Stimulated activated CD8-positive, alpha-beta memory T cell treated with anti-CD3 and anti-CD28 coated beads, Interleukin-4, amount 100 ng/mL, for 48 hours (primary cell): ENCODE measurements at places on chromosomes 3 and 15.

DNA sequence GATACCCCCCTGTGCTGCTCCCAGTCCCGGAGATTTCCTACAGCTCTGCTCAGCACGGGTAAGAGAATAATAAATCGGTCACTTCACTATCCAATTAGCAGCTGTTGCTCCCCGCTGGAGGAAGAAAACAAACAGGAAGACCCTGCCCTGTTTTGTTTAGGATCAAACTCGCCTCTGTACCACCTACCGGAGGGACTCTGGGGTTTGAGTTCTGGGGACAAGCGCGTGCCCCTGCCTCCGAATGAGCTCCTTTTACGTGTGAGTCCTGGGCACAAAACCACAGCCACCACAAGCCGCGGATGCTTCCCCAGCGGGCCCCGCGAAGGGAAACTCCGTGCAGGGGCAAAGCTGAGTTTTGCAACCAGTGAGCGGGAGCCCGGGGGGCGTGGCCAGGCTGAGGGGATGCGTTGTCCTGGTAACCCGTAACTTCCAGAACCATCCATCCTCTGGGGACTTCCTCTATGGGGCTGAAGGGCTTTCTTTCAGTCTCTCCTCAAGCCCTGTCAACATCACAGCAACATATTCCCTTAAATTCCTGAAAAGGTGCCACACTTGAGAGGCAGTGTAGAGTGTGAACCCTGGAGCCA is 315.7 kb upstream of the PROK2 start:
- DNase-seq: peak; percentile 94

- DNase-seq: no peak
Measured at GRCh38 chr3:117606866-117607265, 897.3 kb downstream of the TUSC7 start.

- no peak for DNase-seq
Measured at GRCh38 chr3:133161656-133162055, 123.5 kb downstream of the TMEM108 start.

DNA sequence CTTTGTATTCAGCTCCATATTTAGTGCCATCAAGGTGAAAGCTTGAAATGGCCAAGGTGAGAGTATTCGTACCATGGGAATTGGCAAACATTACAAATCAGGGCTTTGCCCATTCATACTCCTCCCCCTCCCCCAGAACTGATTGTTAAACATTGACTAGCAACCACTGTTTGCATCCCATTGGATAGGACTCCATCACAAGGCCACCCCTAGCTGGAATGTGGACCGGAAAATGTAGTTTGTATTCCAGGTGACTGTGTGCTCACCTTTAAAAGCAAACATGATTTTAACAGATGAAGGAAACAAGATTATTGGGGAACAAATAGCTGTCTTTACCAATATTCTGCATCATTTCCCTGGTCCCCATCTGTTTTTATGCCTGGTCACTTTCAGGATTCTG is 14.1 kb downstream of the ST3GAL6 start:
- no peak for DNase-seq

DNA sequence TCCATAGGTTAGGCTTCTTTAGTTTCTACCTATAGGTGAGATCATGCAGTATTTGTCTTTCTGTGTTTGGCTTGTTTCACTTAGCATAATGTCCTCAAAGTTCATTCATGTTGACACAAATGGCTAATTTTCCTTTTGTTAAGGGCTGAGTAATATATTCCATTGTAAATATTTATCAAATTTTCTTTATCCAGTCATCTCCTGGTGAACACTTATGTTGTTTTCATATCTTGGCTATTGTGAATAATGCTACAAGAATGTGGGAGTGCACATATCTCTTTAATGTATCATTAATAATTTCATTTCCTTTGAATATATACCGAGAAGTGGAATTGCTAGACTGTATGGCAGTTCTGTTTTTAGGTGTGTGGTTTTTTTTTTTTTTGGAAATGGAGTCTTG is 250.9 kb upstream of the SEMA6D start:
- no peak for DNase-seq

GRCh38 chr3:159711560-159712333 is 276.9 kb upstream of the IL12A start:
- DNase-seq: no peak

DNA sequence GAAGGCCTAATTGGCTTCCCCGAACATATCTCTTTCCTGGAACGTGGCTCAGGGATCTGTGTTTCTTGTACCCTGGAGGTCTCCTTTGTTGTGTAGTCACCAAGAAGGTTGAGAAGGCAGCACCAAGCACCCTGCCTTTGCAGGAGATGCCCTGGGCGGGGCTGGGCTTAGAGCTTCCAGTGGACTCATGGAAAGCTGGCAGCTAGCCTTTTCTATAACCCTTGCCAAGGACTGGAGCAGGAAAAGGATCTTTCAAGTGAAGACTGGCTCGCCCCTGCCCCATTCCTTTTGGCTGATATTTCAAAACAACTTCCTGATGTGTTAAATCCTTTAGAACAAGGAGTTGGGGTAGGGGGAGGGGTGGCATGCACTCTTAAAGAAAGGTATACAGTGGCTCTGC is 58.9 kb upstream of the EPHA6 start:
- DNase-seq: no peak

DNA sequence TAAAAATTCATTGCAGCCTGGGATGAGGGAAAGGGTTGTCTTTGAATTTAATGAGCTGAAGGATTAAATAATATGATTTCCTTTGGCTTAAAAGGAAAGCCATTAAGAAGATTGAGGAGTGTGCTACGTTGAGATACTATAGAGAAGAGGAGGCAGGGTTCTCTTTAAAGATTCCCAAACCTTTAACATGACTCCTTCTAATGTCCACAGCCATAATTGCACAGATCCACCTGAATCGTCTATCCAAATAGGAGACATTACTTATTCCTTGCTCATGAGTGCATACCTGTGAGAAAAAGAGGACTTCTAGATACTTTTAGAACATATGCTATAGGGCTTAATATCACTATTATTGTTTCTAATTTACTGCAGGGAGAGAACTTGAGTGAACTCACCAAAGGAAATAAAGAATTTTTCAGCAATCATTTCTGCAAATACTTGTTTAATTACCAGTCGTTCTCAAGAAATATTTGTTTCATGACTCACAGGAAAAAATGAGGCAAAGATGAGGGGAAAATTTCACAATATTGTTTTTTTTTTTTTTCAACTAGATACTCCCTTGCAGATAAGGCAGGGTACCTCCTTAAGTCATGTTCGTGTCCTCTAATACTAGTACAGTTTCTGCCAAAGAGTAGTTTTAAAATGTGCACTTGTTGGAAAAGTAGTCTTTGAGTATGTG is 8.9 kb upstream of the SUCNR1 start:
- DNase-seq: no peak

- DNase-seq: no peak
Measured at GRCh38 chr3:58574106-58574505, 3.1 kb downstream of the FAM107A start.

DNA sequence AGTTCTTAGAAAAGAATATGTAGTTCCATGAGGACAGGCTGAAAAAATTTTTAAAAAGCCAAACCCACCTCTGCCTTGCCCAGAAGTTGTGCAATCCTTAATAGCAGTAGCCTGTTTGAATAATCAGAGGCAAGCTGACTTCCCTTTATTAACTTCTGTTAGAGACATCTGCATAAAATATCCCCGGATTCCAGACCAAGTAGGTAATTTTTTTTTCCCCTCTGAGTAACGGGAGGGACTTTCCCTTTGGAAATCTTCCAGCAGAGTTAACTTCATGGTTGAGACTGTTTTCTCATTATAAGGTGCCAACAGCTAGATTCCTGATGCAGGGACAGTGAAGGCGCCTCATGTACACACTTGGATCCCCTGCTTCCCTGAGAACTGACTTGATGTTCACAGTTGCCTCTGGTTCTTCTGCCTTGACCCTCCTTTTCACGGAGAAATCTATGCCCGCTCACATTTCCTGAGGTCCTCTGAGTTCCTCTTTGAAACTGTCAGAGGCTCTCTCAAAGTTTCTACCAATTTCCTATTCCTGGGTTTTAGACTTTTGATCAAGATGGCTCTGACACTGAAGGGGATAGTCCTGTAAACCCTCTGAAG is 227.6 kb upstream of the BHLHE40 start:
- no peak for DNase-seq

DNA sequence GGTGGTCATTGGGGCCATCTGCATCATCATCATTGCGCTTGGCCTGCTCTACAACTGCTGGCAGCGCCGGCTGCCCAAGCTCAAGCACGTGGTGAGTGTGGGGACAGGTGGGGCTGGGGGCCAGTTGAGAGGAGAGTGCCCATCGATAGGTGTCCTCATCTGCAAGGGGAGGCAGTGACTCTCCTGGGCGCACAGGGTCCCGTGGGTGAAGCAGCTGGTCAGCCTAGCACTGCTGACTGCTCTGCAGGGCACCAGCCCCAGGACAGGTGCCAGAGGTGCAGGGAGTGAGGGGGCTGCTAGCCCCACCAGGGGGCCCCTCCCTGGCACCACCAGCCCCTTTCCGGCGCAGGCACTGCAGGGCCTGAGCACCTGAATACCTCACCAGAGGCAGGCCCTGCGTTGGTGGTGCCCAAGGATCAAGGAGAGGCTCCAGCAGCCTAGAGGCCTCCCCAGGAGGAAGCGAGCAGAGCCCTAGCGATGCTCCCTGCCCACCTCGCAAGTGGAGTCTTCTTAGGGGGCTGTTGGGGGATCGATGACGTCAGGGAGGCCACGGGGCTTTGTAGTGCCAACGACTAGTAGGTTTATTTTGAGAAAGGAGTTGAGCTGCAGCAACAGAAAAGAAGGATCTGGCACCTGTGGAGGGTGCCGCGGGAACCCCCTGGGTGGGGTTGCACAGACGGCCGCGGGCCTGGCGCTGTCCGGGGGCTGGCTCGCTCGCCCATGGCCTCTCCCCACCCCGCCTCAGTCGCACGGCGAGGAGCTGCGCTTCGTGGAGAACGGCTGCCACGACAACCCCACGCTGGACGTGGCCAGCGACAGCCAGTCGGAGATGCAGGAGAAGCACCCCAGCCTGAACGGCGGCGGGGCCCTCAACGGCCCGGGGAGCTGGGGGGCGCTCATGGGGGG is 976 bp upstream of the ABTB1 start:
- peak; percentile 54 for DNase-seq

DNA sequence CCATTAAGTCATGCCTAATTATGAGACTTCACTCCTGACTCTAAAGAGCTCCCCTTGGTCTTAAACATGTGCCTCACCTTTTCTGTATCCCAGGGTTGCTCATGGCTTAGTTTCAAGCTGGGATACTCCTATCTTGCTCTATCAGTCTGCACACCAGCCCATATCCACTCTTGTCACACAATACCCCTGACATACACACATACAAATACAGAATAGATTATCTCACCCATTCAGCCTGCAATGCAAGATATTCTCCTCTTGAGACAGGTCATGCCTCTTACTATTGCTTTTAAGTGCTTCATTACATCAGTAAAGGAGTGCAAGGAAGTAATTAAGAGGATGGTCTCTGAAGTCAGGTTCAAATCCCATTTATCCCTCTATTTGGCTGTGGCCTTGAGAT is 587.3 kb downstream of the IGSF11 start:
- DNase-seq: no peak

DNA sequence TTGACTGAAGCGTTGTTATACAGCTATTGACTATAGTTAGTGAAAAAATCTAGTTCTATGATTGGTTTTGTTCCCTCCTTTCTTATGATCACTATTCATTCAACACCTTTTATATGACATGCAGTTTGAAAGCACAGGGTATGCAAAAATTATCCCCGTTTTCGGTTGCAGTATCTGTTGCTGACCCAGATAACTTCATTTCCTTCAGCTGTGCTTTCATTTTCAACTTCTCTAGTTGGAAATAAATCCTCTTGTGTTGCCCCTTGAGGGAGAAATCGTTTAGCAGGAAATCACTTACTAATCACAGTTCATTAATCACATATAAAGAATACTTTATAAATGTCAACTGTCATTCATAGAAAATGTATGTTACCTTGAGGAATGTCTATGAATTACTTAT is 55.1 kb downstream of the MBNL1 start:
- DNase-seq: no peak

DNA sequence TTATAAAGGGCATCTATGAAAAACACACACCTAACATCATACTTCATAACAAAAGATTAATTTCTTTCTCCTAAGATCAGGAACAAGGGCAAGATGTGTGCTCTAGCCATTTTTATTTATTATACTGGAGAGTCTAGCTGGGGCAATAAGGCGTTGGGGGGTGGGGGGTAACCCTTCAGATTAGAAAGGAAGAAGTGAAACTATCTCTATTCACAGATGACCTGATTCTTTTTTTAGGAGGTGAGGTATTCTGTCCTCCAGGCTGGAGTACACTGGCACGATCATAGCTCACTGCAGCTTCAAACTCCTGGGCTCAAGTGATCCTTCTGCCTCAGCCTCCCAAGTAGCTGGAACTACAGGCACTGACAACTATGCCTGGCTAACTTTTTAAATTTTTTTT is 89.5 kb upstream of the MANF start:
- DNase-seq: no peak

- DNase-seq: no peak
Measured at GRCh38 chr3:169053427-169053826, 610.1 kb downstream of the MECOM start.

DNA sequence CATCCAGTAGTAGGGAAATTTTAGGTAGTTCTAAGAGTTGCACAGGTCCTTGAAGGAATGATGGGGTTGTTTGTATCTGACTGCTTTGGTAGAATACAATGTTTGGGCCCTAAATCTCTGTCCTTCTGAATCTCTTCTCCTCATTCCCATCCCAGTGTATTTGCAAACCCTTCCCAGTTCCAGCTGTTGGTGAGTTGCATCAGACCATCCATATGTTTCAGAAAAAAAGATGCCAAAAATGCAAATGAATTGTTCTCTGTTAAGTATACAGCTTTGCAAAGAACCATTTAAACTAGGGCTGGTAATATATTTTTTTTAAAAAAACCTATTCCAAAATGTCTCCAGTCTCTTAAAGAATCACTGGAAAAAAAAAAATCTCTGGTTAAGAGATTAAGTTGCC is 250.8 kb upstream of the FEZF2 start:
- no peak for DNase-seq

DNA sequence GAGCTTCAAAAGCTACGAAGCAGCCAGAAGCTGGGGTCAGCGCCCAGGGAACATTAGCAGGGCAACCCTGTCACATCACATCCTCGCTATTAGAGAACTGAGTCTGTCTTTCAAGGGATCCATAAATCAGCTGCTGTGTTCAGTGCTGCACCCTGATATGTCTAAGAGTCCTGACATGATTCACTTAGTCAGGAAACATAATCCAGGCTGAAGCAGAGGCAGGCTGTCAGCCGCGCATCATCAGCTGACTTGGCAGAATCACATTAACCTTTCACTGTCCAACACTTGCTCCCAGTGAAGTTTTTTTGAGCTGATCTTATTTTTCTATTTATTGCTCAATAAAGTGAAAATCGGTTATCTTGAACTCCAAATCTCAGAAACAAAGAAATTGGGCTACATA is 23.5 kb downstream of the MYH15 start:
- no peak for DNase-seq

- no peak for DNase-seq
Measured at GRCh38 chr3:187215460-187215859, 18.2 kb downstream of the RTP1 start.

- no peak for DNase-seq
Measured at GRCh38 chr15:62209322-62209721, 44.2 kb upstream of the C2CD4B start.
